ENCODE measurements at places on chromosomes 4 and X. TPM values are rescaled to one million over a fixed set of nuclear protein-coding genes. Genes with fewer than 3 reads are reported as not detected.

The SHROOM3 gene
- total RNA-seq = 33.2 TPM

The CORIN gene
- total RNA-seq = 5.5 TPM

The GAGE12F gene
- not detected for total RNA-seq

The YIPF7 gene
- not detected for total RNA-seq

The SMPX gene
- 0.72 TPM for total RNA-seq

The GPRASP1 gene
- 13.2 TPM for total RNA-seq

The CCDC158 gene
- total RNA-seq = 2.9 TPM

The CNGA1 gene
- 6.7 TPM for total RNA-seq

The DCAF12L2 gene
- total RNA-seq = 1.4 TPM

The CFP gene
- 0.96 TPM for total RNA-seq

The ABCG2 gene
- 9.1 TPM for total RNA-seq

The PAGE2B gene
- not detected for total RNA-seq

The PNMA6A gene
- total RNA-seq = 1.2 TPM

The ALB gene
- total RNA-seq = 7.0 TPM

The CT45A3 gene
- 0.72 TPM for total RNA-seq

The ZMAT1 gene
- total RNA-seq = 13.0 TPM

The BST1 gene
- 39.0 TPM for total RNA-seq

The UBA6 gene
- 50.6 TPM for total RNA-seq

The GAGE2A gene
- total RNA-seq = not detected

The ASB5 gene
- total RNA-seq = 3.6 TPM

The TKTL2 gene
- 1.7 TPM for total RNA-seq

The TEX13D gene
- 1.4 TPM for total RNA-seq
